ENCODE measurements at places on chromosomes 5 and 9. TPM values are rescaled to one million over a fixed set of nuclear protein-coding genes. Genes with fewer than 3 reads are reported as not detected.

ADCY2 gene
- total RNA-seq, result 15.1 TPM

SLC34A1 gene
- not detected for total RNA-seq

PCDHB2 gene
- total RNA-seq, result 2.3 TPM

JMY gene
- total RNA-seq, result 15.5 TPM

UBE2QL1 gene
- 3.3 TPM for total RNA-seq

OR1Q1 gene
- total RNA-seq, result not detected

SLC25A2 gene
- 1.00 TPM for total RNA-seq

PDE6A gene
- not detected for total RNA-seq

TMOD1 gene
- total RNA-seq, result 72.1 TPM

FBP2 gene
- total RNA-seq, result not detected

ENC1 gene
- 12.4 TPM for total RNA-seq

KCNN2 gene
- total RNA-seq, result 0.24 TPM

SLC45A2 gene
- total RNA-seq, result not detected

EFCAB9 gene
- total RNA-seq, result not detected

HK3 gene
- total RNA-seq, result 36.2 TPM

MUSK gene
- total RNA-seq, result 0.19 TPM

CCDC192 gene
- not detected for total RNA-seq

PCA3 gene
- not detected for total RNA-seq

PCDHGC4 gene
- total RNA-seq, result 2.9 TPM

DCAF12 gene
- total RNA-seq, result 32.9 TPM

STK32A gene
- 0.95 TPM for total RNA-seq

LRRTM2 gene
- 0.10 TPM for total RNA-seq

DDX4 gene
- total RNA-seq, result not detected

ADAMTSL2 gene
- total RNA-seq, result 5.5 TPM

STKLD1 gene
- 1.2 TPM for total RNA-seq

IL3 gene
- total RNA-seq, result not detected

EXOC3 gene
- total RNA-seq, result 54.2 TPM

SLC36A2 gene
- not detected for total RNA-seq

SPDL1 gene
- total RNA-seq, result 6.7 TPM

GHR gene
- total RNA-seq, result 11.4 TPM

EQTN gene
- total RNA-seq, result not detected

ATP6V0E1 gene
- 215 TPM for total RNA-seq

ORM2 gene
- not detected for total RNA-seq

LRRC19 gene
- total RNA-seq, result not detected

SPATA6L gene
- 3.0 TPM for total RNA-seq

TEK gene
- total RNA-seq, result 18.0 TPM

PDCD1LG2 gene
- total RNA-seq, result 5.4 TPM

DMGDH gene
- total RNA-seq, result 1.7 TPM

KLF4 gene
- total RNA-seq, result 151 TPM

FOXD4L4 gene
- not detected for total RNA-seq

XPA gene
- total RNA-seq, result 15.1 TPM

LPCAT1 gene
- total RNA-seq, result 30.8 TPM

GKAP1 gene
- total RNA-seq, result 11.9 TPM

TXNDC8 gene
- not detected for total RNA-seq

JAKMIP2 gene
- total RNA-seq, result 0.10 TPM

NEUROG1 gene
- total RNA-seq, result not detected

DOLPP1 gene
- total RNA-seq, result 5.7 TPM

SPATA31A3 gene
- total RNA-seq, result not detected

MAPK9 gene
- 34.9 TPM for total RNA-seq

ACSL6 gene
- total RNA-seq, result 0.32 TPM

ELAVL2 gene
- total RNA-seq, result 0.05 TPM

Measured in posterior vena cava (tissue), 2 donors.